ENCODE measurements at places on chromosomes 6 and 20.

DNA sequence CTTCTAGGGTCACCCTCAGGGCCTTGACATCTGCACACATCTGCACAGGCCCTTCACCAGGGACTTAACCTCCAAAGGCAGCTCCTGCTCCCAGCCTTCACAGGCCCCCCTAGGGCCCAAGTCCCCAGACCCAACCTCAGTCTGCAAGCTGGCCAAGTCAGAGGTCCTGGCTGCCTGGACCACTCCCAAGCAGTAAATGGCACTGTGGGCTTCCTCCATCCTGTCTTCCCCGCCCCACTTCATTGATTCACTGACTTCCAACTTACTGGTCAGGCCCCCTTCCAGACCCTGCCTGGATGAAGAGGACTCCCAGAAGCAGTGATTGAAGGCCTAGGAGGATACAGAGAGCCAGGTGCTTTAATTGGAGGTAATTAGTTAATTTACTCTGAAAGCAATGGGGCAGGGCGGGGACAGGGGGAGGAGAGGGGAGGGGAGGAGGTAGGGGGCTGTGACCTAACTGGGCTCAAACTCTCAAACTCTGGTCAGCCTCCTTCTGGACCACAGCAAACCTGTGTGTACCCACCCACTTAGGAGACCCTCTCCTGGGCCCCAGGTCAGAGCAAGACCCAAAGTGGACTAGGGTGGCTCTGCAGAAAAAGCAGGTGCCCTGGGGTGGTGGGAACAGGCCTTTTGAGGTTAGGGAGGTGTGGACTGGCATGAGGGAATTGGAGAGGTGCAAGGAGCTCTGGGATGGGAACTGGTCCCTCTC is 51.5 kb downstream of the MRPL14 start:
- DNase-seq, result no peak

GRCh38 chr6:90940812-90941481 is 354.1 kb upstream of the MAP3K7 start:
- DNase-seq, result no peak

DNA sequence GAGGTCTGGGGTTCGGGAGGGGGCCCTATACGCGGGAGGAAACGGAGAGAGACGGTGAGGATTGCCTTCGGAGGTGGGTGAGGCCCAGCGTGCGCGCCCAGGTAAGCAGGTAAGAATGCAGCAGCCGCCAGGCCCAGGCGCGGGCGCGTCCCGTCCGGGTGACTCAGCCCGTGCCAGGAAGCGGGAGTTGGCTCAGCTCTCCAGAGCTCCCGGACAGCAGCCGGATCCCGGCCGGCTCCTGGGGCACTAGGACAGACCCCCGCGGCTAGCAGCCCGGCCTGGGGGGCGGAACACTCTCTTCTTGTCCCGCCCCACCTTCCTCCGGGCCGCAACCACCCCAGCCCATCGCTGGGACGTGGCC is 1.5 kb upstream of the MDFI start:
- DNase-seq, result no peak

DNA sequence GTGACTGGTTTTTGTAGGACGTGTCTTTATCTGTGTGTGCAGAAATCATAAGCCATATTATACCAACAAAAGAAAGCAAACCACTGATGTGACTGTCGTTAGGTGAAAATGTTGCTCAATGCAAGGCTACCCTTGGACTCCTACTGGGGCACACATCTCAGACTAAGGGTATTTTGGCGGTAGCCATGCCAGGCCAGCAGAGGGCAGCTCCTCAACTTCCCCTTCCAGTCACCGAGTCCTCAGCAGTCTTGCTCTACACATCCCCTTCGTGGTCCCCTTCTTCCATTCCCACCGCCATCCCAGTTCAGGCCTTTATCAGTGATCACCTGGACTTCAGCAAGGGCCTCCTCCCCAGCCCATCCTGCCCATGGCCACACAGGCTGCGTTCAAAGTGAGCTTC is 113.7 kb upstream of the GGTLC1 start:
- DNase-seq, result no peak

DNA sequence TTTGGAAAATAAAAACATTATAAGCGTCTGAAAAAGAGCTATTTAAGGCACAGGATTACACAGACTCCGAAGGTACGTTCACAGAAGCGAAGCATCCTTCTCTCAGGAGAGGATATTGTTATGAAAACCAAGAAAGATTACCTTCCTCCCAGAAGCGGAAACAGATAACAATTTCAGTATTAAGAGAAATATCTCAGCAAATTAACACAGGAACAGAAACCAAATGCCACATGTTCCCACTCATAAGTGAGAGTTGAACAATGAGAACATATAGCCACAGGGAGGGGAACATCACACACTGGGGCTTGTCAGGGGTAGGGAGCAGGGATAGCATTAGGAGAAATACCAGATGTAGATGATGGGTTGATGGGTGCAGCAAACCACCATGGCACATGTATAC is 109.7 kb downstream of the CDK19 start:
- no peak for DNase-seq

DNA sequence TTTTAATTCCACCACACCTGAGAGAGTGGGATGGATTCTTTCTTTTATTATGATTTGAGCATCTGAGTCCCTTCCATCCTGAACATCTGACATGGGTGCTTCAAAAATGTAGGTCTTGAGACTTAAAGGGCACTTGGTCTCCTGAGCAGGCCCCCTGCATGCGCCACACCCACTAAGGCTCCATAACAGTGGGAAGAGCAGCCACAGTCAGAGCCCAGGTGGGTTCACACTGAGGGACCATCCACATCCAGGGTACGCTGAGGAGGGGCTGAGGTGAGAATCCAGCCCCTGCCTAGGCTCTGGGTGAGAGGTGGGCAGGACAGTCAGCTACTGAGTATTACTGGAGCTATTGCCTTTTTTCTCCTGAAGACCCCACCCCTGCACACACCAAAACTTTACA is 42.7 kb downstream of the HLA-A start:
- DNase-seq, result no peak

DNA sequence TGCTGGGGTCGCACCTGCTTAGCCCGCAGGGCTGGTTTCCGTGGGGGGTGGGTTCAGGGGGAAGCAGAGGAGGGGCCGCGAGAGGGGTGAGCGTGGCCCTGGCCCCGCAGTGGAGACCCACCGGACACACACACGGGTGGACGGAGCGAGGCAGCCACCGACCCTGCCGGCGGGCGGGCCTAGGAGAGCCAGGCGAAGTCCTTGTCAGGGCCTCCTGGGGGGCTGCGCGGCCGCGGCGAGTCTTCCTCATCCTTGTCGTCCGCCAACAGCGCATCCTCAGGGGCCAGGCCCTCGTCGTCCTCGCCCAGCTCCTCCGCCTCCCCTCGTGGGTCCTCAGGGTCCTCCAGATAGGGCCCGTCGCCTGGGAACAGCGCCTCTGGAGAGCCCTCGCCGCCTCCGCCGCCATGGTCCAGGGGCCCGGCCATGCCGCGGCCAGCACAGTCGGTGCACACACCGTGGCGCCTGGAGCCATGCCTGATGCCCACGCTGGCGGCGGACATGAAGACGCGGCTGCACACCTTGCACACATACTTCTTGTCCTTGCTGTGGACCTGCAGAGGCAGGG is 7.3 kb downstream of the SLC2A4RG start:
- DNase-seq, result no peak

- no peak for DNase-seq
Measured at GRCh38 chr6:98832284-98833056, 1.9 kb upstream of the POU3F2 start.
